Bladder microvascular endothelial cell (primary cell): ENCODE measurements at places on chromosomes 4 and X. TPM values are rescaled to one million over a fixed set of nuclear protein-coding genes. Genes with fewer than 3 reads are reported as not detected.

The TECRL gene
- total RNA-seq: not detected in 2 replicates

The VSIG1 gene
- total RNA-seq: 0.81 and 1.0 TPM in 2 replicates

The CSAG3 gene
- not detected in 2 replicates for total RNA-seq

The CT47A1 gene
- not detected in 2 replicates for total RNA-seq

The UBA6 gene
- total RNA-seq: 60.1 and 151 TPM in 2 replicates

The KCND1 gene
- total RNA-seq: 0.32 and 0.57 TPM in 2 replicates

The NDST4 gene
- not detected in 2 replicates for total RNA-seq

The ARHGAP6 gene
- under 0.01 and 0.06 TPM in 2 replicates for total RNA-seq

The FHDC1 gene
- under 0.01 and 0.25 TPM in 2 replicates for total RNA-seq

The SOWAHB gene
- not detected in 2 replicates for total RNA-seq

The NUDT6 gene
- total RNA-seq: 4.7 and 7.6 TPM in 2 replicates

The TMEM144 gene
- total RNA-seq: 6.3 and 13.6 TPM in 2 replicates

The CYLC1 gene
- not detected in 2 replicates for total RNA-seq

The PLAC8 gene
- total RNA-seq: 0.19 and 0.81 TPM in 2 replicates

The GAGE13 gene
- not detected in 2 replicates for total RNA-seq

The NSD2 gene
- 46.6 and 69.9 TPM in 2 replicates for total RNA-seq

The MGARP gene
- total RNA-seq: 0.49 and 0.94 TPM in 2 replicates

The MAGEB10 gene
- not detected in 2 replicates for total RNA-seq
